Urinary bladder (tissue), 4 donors: ENCODE measurements at places on chromosomes 5 and 9.

DNA sequence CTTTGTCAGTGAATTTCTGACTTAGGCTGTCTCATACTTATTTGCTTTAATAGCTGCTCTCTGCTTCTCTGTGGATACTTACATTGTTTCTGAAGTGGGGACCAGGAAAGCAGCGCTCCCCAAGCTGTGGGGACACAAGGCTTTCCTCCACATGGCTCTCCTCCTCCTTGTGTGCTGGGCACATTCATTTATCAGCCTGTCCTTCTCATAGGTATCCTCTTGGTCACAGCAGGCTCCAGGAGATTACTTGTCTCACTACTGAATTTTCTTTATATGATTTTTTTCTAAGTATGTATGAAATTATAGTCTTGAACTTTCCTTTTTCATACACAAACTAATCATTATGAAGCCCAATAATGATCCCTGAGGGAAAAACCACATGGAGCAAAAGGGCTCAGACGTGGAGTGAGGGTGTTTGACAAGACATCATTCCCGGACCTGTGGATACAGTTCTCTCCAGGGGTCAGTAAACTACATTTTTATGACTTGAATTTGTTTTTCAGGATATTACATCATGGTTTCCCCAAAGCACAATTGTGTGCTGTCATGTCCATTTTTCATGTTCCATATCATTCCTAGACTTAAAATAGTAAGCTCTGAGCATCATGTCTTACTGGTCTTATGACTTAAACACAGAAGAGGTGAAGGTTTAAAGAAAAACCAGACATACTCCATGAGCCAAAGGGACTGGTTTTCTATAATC lies 234.5 kb downstream of the PCSK1 start:
- no peak for DNase-seq

DNA sequence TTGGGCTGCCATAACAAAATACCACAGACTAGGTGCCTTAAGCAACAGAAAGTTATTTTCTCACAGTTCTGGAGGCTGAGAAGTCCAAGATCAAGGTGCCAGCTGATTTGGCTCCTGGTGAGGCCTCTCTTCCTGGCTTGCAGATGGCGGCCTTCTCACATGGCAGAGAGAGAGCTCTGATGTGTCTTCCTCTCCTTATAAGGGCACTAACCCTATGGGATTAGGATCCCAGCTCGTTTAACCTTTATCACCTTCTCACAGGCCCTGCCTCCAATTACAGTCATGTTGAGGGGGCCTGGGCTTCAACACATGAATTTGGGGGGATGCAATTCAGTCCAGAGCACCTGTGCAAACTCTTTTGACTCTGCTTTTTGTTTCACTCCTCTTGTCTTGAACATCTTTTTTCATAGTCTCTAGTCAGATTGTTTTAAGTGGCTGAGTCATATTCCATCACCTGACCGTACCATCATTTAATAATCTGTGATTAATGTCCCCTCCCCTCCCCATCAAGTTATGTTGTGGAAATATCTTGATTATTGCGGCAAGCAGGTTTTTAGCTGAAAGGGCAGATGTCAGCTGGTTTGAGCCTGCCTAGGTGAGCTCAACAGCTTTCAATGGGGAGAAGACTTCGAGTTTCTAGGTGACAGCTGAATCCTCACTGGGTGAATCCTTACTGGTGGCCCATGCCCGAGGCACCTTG lies 61.8 kb downstream of the NDFIP1 start:
- no peak for DNase-seq

DNA sequence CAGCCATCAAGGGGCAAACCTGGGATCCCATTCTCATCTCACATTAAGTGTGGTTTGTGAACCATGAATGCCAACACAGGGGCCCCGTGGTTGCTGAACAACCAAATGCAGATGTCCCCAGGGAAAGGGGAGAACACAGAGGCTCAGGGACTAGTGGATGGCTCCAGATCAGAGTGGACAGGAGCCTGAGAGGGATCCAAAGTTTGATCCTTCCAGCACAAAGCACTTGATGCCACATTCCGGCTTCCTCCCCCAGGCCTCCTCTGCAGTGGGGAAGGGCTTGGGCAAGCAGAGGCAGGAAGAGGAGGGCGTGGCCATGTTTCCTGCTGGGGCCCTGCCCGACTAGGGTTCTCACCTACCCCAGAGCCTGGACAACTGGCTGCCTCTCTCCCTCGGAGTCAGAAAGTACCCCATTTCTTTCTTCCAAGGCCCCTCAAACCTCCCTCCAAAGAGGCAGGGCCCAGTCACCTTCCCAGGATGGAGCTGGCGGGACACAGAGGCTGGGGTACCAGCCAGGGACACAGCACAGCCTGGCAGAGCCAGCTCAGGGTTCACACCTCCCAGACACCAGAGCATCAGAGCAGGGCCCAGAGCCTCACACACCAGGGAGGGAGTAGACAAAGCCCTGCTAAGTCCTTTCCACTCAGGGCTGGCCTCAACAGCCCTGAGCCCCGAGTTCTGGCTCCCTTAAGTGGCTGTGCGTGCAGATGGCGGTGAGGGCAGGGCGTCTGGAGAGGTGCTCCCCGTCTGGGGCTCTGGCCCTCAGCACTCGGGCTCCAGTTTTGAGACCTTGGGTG lies 4.3 kb upstream of the RNF44 start:
- no peak for DNase-seq

DNA sequence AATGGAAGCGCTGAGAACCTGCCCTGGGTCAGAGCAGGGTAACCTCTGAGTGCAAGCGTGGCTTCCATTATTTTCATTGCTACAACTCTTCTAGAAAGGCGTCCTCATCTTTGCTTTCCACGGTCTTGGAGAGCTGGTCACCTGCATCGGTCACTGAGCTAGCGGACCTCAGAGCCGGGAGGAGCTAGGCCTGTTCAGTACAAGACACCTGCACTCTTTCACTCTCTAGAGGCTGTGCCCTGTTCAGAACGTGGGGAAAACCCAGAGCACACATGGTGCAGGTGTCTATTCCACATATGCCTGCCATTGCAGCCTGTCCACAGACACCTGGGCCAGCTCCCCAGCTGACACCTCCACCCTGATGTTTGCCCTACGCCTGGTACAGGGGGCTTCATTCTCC lies 147.8 kb upstream of the IRX2 start:
- DNase-seq: no peak

DNA sequence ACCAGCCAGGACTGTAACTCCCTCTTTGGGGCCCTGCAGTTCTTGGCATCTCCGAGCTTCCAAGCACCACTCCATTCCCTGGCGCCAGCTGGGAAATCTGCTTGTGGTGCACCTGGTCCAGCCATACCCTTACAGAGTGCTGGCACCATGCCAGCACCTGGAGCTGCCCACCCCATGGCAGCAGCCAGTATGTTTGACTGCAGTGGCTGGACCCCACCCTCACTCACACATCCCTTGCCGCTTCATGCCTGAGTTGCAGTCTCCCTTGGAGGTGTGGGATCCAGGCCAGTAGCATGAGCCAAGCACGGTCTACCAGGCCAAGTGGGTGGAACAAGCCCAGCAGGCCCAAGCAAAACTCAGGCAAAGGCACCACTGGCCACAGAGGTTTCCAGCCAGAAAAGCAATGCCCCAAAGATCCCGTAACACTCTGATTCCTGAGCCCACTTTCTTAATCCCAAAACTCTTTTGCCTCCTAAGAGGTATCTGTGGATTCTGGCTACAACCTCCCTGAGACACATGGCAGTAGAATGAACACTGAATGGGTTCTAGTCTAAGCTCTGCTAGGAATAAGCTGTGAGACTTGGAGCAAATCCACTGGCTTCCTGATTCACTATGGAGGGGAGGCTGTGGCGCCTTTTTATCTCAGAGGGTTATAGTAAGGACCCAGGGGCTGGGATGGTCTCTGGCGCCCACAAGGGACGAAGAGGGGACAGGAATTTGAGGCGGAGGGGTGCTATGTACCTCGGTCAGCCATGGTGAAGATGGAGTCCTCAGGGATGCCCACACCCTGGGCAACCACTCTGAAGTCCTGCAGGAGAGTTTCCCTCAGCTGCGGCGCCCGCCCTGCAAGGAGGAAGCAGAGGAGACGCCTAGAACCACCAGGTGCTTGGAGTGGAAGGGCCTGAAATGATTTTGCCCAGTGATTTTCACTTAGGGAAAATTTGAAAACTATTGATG lies 5.6 kb downstream of the AMBP start:
- DNase-seq: no peak
